ENCODE measurements at places on chromosomes 7 and 10.

DNA sequence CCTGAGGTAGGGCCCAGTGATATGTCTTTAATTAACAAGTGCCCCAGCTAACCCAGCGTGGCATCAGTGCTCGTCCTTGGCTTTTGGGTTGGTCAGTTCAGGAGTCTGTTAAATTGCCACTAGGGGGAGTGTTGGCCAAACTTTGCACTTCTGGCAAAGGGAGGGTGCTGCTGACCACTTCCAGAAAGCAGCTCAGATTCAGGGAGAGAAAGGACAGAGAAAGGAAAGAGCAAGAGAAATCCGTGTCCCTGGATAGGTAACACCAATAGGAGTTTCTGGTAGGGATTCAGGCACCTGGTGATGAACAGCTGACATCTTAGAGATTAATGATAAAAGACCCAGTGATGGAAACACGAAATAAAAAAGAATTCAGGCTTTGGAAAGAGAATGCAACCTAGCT is 243.1 kb upstream of the AOAH start:
- DNase-seq, result no peak

DNA sequence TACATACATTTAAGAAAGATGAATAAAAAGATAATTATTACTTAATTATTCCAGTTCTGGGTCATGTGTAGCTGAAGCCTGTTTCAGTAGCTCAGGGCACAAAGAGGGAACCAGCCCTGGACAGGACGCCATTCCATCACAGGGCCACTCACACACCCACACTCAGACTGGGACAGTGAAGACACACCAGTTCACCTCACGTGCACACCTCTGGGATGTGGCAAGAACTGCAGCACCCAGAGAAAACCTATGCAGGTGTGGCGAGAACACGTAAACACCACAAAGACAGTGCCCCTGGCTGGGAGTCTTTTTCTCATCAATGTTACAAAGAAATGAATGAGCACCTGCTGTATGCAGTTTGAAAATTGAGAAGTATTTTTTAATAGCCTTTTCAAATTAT is 1.6 kb upstream of the IDI1 start:
- DNase-seq, result no peak

DNA sequence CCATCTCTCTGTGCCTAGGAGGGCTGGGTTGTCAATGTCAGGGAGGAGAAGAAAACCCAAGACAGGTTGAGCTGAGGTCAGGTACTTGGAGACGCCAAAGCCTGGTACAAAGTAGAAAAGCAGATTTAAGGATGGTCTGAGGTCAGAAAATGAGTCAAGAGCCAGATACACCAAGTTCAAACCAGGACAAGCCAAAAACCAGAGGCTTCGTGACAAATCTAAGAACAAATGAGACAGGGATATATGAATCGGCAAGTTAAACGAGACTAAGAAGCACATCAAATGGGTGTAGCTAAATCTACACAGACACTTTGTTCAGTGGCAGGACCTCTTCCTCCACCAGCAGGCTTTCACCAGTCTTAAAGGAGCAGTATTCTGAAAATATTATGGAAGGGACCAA is 34.2 kb downstream of the C7orf33 start:
- no peak for DNase-seq

GRCh38 chr10:86670876-86671275 is 2.6 kb downstream of the LDB3 start:
- DNase-seq, result no peak

GRCh38 chr7:142923391-142923790 is 10.2 kb downstream of the TRPV5 start:
- no peak for DNase-seq

DNA sequence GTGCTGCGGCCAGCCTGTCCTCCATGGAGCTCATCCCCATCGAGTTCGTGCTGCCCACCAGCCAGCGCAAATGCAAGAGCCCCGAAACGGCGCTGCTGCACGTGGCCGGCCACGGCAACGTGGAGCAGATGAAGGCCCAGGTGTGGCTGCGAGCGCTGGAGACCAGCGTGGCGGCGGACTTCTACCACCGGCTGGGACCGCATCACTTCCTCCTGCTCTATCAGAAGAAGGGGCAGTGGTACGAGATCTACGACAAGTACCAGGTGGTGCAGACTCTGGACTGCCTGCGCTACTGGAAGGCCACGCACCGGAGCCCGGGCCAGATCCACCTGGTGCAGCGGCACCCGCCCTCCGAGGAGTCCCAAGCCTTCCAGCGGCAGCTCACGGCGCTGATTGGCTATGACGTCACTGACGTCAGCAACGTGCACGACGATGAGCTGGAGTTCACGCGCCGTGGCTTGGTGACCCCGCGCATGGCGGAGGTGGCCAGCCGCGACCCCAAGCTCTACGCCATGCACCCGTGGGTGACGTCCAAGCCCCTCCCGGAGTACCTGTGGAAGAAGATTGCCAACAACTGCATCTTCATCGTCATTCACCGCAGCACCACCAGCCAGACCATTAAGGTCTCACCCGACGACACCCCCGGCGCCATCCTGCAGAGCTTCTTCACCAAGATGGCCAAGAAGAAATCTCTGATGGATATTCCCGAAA is 2.7 kb downstream of the PIK3CG start:
- DNase-seq, result no peak

- DNase-seq, result no peak
Measured at GRCh38 chr10:131088619-131089018, 222.9 kb downstream of the TCERG1L start.

All from natural killer cell treated with Interleukin-12 subunit alpha and Interleukin-12 subunit beta and Interleukin-15 and Interleukin-18, amount 100 ng/mL, for 72 hours (primary cell).